AG10803 (cell line): ENCODE measurements at places on chromosomes 2 and 18.

GRCh38 chr18:7272311-7273049 is 41.6 kb downstream of the LRRC30 start:
- peak; percentile 75 for DNase-seq

GRCh38 chr2:23508066-23508390 is 123.0 kb downstream of the KLHL29 start:
- DNase-seq, result no peak

DNA sequence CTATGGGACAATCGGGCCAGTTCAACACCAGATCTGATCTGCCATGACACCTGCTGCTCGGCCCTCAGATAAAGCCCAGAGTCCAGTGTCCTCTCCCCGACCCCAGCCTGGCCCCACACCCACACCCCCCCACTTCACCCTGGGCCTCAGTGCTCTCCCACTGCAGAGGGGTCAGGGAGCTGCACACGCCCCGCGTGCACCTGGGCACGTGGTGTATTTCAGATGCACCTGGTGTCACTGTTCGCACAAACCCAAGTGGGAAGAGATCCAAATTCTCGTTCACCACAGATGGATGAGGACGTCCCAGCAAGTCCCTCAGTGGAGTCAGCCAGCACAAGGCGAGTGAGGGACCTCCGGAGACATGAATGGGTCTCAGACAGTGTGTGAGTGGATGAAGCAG is 161.3 kb downstream of the RTP5 start:
- DNase-seq, result no peak

DNA sequence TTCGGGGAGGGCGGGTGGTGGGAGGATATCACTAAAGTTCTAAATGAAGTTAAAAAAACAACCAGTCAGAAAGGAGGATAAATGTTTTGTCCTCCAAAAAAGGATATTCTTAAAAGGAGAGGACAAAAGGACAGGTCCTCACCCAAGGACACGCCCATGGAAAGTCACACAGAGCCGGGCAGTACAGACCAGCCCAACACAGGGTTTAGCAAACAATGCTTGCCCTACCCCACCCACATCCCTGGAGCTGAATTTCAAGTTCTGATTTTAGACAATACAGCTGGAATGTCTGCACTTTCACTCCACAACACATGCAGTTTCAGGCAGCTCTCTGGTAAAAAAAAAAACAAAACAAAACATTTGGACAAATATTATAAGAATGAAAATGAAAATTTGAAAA is 67.9 kb downstream of the SLC9A4 start:
- DNase-seq, result no peak

GRCh38 chr2:144983107-144983506 is 463.2 kb upstream of the ZEB2 start:
- no peak for DNase-seq

GRCh38 chr2:208379192-208379591 is 27.4 kb upstream of the PTH2R start:
- DNase-seq, result no peak

GRCh38 chr2:44470151-44470550 is 108.4 kb downstream of the CAMKMT start:
- no peak for DNase-seq

GRCh38 chr2:24220554-24221291 is 45.9 kb downstream of the FAM228A start:
- no peak for DNase-seq

- no peak for DNase-seq
Observed at GRCh38 chr18:8874872-8875271, 169.5 kb downstream of the MTCL1 start.

DNA sequence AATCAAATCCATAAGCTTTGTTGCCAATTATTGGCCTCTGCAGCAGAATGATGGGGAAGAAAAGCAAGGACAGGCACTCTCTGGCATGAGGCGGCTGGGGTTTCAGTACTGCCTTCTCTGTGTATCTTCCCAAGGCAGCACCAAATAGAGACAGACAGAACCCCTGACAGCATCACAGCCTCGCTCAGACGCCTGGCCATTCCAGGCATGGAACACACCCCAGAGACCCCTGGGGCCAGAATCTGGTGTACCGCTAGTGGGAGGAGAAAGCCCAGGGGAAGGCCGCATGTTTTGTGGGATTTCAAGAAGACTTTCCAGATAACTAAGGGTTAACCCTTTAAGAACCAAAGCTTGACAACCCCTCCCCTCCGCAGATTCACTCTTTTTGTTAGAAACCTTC is 282.1 kb downstream of the EN1 start:
- no peak for DNase-seq

DNA sequence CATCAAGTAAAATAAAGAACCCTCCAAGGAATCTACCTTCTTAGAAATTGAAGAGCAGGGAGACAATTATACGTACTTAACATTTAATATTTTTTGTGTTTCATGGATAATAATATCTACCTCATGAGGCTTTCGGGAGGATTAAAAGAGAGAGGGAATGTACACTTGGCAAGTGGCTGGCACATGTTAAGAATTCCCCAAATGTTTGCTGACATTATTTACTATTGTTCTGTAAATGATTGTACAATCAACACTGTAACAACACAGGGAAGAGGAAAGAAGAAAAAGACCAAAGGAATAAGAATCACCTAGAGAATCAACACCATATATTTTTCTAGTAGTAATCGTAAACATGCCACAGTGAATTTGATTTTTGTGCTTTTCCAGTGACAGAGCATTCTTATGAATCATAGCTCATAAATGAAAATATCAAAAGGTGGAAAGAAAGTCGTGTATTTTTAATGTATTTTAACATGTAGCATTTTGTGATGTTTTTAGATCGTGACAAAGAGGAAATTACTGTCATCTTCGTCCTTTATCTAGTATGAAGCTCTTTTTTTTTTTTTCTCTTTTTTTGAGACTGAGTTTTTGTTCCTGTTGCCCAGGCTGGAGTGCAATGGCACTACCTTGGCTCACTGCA is 67.3 kb downstream of the B3GNT2 start:
- peak; percentile 5 for DNase-seq

GRCh38 chr18:74935434-74935833 is 273.5 kb downstream of the PTGR3 start:
- no peak for DNase-seq
